ENCODE measurements at places on chromosomes 7 and 10. TPM values are rescaled to one million over a fixed set of nuclear protein-coding genes. Genes with fewer than 3 reads are reported as not detected.

Gene AASS
- total RNA-seq = 1.4 TPM

Gene SPDYE2
- not detected for total RNA-seq

Gene LRRTM3
- not detected for total RNA-seq

Gene BTBD16
- not detected for total RNA-seq

Gene FXYD4
- not detected for total RNA-seq

Data from activated CD8-positive, alpha-beta memory T cell treated with anti-CD3 and anti-CD28 coated beads for 36 hours (primary cell).